ENCODE measurements at places on chromosomes 13 and 19.

GRCh38 chr13:40079721-40080120 lies 424.3 kb downstream of the COG6 start:
- H3K4me1 ChIP-seq = no peaks in the 10 kb centered on the region
- no peak for DNase-seq
- no peaks in the 10 kb centered on the region for H3K36me3 ChIP-seq
- no peaks in the 10 kb centered on the region for H3K27me3 ChIP-seq
- no peak overlapping the region for H3K27ac ChIP-seq
- no peak overlapping the region for H3K4me3 ChIP-seq

DNA sequence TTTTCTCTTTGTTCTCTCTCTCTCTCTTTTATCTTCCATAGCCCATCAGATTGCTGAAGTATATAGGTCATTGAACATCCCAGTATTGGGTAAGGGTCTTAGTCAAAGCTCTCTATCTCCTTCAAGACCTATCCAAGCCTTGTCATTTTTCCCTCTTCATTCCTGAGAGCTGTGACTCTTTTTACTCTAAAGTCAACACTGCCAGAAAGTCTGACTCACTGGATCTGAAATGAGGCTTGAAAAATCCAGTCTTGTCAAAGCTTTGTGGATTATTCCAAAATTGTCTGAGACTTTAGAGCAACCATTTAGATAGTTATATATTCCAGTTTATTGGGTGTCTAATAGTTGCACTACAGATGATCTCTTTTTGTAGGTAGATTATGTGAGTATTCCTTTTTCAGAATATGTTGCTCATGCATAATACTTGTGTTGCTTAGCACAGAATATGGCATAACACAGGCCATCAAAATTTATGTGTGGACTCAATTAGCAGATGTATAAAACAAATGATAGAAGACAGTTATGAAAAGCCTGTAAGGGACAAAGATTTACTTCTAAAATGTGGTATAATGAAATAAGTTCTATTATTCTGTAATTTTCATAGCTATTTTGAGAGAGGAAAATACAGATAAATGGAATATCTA lies 389.3 kb upstream of the PCDH9 start:
- H3K36me3 ChIP-seq = no peaks in the 10 kb centered on the region
- no peak for DNase-seq
- H3K4me1 ChIP-seq = no peaks in the 10 kb centered on the region

- no peaks in the 10 kb centered on the region for H3K36me3 ChIP-seq
- H3K27me3 ChIP-seq = peaks cover 12% of the 10 kb centered on the region
- no peak overlapping the region for H3K27ac ChIP-seq
- H3K4me3 ChIP-seq = no peak overlapping the region
- no peak for DNase-seq
These were observed 88.4 kb upstream of the IRS2 start for GRCh38 chr13:109874484-109875454.

GRCh38 chr19:13234518-13234917 lies 84.3 kb downstream of the IER2 start:
- peaks cover 16% of the 10 kb centered on the region for H3K36me3 ChIP-seq
- DNase-seq = peak; percentile 70
- peaks cover 18% of the 10 kb centered on the region for H3K4me1 ChIP-seq
- peaks cover 48% of the 10 kb centered on the region for H3K27me3 ChIP-seq

GRCh38 chr19:46529622-46530451 lies 34.2 kb upstream of the PNMA8B start:
- H3K4me3 ChIP-seq = no peak overlapping the region
- peaks cover 38% of the 10 kb centered on the region for H3K27me3 ChIP-seq
- peak overlapping the region; percentile 31 for H3K27ac ChIP-seq
- peaks cover 22% of the 10 kb centered on the region for H3K4me1 ChIP-seq

DNA sequence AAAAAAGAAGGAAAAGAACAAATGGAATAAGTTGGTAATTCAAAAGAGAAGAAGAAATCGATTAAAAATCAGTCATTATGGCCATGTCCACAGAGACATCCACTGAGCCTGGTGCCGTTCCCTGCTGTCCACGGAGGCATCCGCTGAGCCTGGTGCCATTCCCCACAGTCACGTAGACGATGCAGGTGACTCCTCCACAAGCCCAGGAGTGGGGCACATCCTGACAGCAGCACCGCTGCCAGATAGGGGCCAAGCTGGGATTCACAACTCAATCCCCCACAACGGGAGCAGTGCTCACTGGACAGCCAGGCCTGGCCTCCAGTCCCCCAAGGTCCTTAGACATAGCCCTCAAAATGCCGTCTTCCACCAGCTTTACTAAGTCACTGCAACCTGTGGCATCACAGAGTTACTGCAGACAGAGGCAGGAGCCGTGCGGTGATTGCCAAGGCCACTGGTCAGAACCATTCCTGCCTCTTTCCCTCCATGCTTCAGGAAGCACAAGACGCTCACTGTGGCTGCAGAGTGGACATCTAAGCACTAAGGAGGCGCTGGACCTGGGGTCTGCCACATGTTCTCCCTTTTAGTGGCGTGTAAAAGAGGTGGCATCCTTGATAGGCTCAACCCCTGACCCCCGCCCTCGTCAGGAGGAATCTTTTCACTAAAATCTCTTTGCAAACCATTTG lies 131.5 kb upstream of the SPACA7 start:
- no peaks in the 10 kb centered on the region for H3K36me3 ChIP-seq
- peaks cover 4% of the 10 kb centered on the region for H3K27me3 ChIP-seq
- H3K27ac ChIP-seq = no peak overlapping the region
- H3K4me3 ChIP-seq = no peak overlapping the region
- H3K4me1 ChIP-seq = no peaks in the 10 kb centered on the region

DNA sequence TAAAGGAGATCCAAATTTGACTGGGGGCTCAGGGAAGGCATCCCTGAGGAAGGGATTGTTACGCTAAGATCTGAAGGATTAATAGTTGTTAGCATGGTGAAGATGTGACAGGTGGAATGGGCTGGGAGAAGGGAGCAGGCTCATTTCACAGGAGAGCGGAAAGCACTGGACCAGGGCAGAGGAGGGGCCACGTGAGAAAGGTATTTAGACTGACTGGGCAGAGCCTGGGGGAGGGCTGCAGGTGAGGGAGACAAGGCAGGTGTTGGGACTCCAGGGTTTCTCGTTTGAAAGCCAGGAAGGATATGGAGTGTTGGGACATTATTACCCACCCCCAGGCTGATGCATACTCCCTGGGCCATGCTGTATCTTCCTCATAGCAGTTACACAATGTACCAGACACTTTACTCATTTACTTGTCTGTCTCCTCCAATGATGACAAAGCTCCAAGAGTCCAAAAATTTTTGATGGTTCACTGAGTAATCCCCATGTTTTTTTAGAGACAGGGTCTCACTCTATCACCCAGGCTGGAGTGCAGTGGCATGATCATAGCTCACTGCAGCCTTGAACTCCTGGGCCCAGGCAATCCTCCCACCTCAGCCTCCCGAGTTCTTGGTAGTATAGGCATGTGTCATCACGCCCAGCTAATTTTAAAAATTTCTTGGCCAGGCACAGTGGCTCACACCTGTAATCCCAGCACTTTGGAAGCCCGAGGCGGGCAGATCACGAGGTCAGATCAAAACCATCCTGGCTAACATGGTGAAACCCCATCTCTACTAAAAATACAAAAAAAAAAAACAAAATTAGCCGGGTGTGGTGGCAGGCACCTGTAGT lies 2.3 kb downstream of the TRAPPC6A start:
- peak overlapping the region; percentile 9 for H3K4me3 ChIP-seq
- no peaks in the 10 kb centered on the region for H3K27me3 ChIP-seq
- H3K27ac ChIP-seq = peak overlapping the region; percentile 40
- H3K4me1 ChIP-seq = peaks cover 65% of the 10 kb centered on the region
- peaks cover 3% of the 10 kb centered on the region for H3K36me3 ChIP-seq
- no peak for DNase-seq

DNA sequence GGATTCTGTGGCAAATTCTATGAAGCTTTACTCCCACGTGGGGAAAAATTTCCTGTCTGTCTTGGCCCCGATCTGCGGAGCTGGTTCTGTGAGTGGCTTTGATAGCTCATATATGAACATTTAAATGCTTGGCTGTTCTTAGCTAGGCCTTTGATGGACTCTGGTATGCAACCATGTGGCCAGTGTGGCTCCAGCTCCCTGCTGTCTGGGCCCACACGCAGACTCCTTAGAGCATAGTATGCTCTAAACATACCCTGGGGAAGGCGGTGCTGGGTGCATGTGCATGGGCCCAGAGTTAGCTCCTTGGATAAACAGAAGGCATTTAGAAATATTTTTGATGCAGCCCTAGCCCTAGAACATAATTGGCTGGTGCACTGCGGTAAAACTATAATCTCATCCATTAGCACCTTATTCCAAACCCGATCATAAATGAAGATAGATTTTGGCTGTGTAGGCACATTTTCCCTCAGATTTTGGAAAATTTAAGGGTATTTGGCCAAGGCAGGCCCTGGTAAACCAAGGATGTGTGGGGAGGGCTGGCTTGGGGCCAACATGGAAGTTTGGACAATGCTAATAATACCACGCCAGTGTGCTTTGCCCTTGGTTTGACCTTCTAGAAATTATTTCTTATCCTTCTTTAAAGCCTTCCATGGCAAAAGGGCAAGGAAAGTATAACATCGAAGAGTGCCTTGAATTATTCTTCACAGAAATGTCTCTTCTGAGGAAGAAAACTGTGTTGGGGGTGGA lies 153.5 kb downstream of the LMO7 start:
- H3K27me3 ChIP-seq = no peaks in the 10 kb centered on the region
- no peak overlapping the region for H3K27ac ChIP-seq
- H3K36me3 ChIP-seq = peaks cover 2% of the 10 kb centered on the region
- no peak for DNase-seq

DNA sequence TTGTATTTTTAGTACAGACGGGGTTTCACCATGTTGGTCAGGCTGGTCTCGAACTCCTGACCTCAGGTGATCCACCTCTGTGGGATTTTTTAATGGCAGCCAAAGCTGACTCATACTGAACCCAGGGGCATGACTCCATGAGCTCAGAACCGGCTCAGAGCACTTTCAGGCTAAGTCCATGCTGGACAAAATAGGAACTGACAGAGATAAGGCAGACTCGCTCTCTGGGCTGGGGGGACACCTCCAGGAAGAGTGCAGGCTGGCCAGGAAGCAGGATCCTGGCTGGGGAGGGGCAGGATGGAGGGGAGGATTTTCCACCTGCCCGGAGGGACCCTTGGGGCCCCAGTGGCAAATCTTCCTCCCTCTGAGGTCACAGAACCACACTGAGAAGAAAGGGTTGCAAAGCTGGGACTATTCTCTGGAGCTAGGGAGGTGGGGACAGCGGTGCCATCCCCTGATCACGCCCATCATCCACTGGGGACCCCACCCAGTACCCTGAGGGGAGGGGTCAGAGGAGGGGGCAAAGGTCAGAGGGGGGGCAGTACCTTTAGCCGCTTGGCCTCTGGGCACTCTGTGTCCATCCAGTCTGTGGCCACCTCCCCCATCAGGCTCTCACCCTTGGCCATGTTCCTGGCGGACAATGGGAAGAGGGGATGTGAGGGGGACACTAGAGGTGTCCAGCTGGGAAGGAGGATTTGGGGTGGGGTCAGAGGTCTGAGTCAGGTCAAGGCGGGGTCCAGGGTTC lies 31.1 kb downstream of the NOTCH3 start:
- H3K4me3 ChIP-seq = no peak overlapping the region
- H3K4me1 ChIP-seq = no peaks in the 10 kb centered on the region
- H3K36me3 ChIP-seq = no peaks in the 10 kb centered on the region
- no peaks in the 10 kb centered on the region for H3K27me3 ChIP-seq
- H3K27ac ChIP-seq = no peak overlapping the region

DNA sequence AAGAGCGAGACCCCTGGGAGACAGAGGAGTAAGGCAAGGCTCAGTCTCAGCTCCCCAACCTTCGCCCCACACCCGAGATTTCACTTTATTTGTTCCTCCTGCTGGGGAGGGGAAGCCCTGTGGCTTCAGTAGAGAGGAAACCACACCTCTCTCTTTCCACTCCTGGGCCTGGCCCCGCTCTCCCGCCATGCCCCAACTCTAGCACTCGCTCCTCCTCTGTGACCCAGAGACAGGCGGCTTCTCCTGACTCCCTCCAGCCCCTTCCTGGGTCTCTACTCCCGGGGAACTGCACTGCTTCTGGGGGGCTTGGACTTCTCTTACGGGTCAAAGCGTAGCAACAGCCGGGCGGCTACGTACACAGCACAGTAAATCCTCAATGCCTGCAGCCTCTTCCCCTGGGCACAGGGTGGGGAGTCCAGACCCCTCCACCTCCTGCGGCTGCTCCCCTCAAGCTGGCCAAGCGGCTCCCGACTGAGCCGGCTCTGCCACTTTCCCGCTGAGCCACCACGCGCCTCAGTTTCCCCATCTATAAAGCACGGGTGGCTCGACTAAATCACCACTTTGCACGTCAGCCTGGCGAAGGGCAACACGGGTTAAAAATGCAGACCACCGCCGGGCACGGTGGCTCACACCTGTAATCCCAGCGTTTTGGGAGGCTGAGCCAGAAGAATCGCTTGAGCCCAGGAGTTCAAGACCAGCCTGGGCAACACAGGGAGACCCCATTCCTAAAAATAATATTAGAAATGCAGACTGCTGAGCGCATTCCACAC lies 1.4 kb downstream of the RNF126 start:
- H3K4me1 ChIP-seq = peaks cover 44% of the 10 kb centered on the region
- H3K4me3 ChIP-seq = peak overlapping the region; percentile 96
- H3K36me3 ChIP-seq = peaks cover 16% of the 10 kb centered on the region
- H3K27ac ChIP-seq = peak overlapping the region; percentile 98

- H3K27ac ChIP-seq = no peak overlapping the region
- no peak overlapping the region for H3K4me3 ChIP-seq
- no peaks in the 10 kb centered on the region for H3K27me3 ChIP-seq
- DNase-seq = no peak
- no peaks in the 10 kb centered on the region for H3K4me1 ChIP-seq
These were observed 81.1 kb downstream of the CHST8 start for GRCh38 chr19:33702606-33703437.

DNA sequence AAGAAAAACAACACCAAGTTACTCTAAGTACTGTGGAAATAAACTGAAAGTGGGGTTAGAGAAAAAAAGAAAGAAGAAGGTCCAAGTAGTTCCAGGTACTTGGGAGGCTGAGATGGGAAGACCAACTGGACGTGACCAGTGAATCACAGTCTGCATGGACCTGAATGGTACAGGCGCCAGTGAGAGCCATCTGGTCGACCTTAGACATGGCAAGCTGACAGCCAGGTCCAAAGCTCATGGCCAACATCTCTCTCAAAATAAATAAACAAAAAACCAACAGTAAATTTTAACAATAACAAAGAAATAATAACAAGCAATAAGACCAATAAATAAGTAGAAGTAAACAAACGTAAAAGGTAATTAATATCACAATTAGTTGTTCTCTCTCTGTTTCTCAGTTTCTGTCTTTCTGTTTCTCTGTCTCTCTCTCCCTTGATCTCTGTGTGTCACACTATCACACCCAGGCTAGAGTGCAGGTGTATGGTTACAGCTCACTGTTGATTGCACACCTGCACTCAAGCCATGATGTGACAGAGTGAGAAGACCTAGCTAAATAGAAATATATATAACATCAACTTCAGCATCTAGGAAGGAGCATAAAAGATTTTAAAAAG lies 31.6 kb upstream of the ZNF724 start:
- H3K4me3 ChIP-seq = no peak overlapping the region
- DNase-seq = no peak
- peaks cover 8% of the 10 kb centered on the region for H3K4me1 ChIP-seq
- peaks cover 2% of the 10 kb centered on the region for H3K36me3 ChIP-seq
- no peak overlapping the region for H3K27ac ChIP-seq
